ENCODE measurements at places on chromosomes 2 and 18.
A peak's percentile ranks its signal among the peaks of the same experiment; 100 is the strongest.

- H3K4me3 ChIP-seq = peak overlapping the region; percentile 58
- H3K27me3 ChIP-seq = no peaks in the 10 kb centered on the region
- H3K4me1 ChIP-seq = peaks cover 71% of the 10 kb centered on the region
- no peaks in the 10 kb centered on the region for H3K36me3 ChIP-seq
Measured at GRCh38 chr2:222304737-222305515, 6.1 kb upstream of the PAX3 start.

- no peak for DNase-seq
- H3K36me3 ChIP-seq = no peaks in the 10 kb centered on the region
- H3K27me3 ChIP-seq = no peaks in the 10 kb centered on the region
- H3K4me1 ChIP-seq = no peaks in the 10 kb centered on the region
Measured at GRCh38 chr2:8606226-8606625, 75.6 kb upstream of the ID2 start.

GRCh38 chr2:113203901-113204519 is 30.2 kb downstream of the PSD4 start:
- no peak overlapping the region for H3K4me3 ChIP-seq
- no peaks in the 10 kb centered on the region for H3K4me1 ChIP-seq
- DNase-seq = peak; percentile 66
- no peaks in the 10 kb centered on the region for H3K36me3 ChIP-seq
- H3K27ac ChIP-seq = no peak overlapping the region

GRCh38 chr2:109582928-109583895 is 30.6 kb downstream of the SEPTIN10 start:
- H3K27ac ChIP-seq = no peak overlapping the region
- H3K36me3 ChIP-seq = no peaks in the 10 kb centered on the region
- no peak overlapping the region for H3K4me3 ChIP-seq
- H3K27me3 ChIP-seq = no peaks in the 10 kb centered on the region

DNA sequence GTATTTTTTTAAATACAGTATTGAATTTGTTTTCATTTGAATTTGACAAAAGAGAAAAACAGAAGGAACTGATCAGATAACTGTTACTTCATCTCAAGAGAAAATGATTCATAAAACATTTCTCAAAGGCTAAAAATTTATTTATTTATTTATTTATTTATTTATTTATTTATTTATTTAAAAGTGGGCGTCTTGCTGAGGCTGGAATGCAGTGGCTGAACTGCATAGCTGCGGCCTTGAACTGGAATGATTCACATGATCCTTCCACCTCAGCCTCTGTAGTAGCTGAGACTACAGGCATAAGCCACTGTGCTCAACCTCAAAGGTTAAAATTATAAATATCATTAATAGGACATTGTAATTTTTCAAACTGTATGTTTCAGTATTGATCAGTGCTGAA is 4.5 kb upstream of the PUM2 start:
- H3K27ac ChIP-seq = no peak overlapping the region
- no peaks in the 10 kb centered on the region for H3K27me3 ChIP-seq
- no peaks in the 10 kb centered on the region for H3K4me1 ChIP-seq
- no peaks in the 10 kb centered on the region for H3K36me3 ChIP-seq
- H3K4me3 ChIP-seq = no peak overlapping the region

- H3K27me3 ChIP-seq = no peaks in the 10 kb centered on the region
- DNase-seq = no peak
- no peak overlapping the region for H3K27ac ChIP-seq
Measured at GRCh38 chr2:241616168-241617125, 20.5 kb downstream of the THAP4 start.

DNA sequence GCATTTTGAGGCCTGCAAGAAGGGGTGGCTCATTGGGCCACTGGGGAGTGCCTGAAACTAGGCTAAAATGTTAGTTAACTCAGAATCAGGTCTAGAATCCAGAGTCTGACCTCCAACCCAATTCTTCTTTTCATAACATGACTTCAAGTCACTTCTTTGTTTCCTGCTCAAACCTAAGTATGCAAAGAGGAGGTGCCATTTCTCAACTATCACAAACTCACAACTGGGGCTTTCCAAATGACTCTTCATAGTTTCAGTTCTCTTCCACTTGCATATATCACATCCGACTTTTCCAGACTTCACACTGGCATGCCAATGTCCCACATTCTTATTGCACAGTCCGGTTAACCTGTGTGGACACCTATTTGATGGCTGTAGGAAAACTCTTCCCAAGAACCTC is 211.6 kb downstream of the TCF4 start:
- no peak overlapping the region for H3K4me3 ChIP-seq
- no peak for DNase-seq
- no peak overlapping the region for H3K27ac ChIP-seq
- no peaks in the 10 kb centered on the region for H3K4me1 ChIP-seq
- H3K36me3 ChIP-seq = no peaks in the 10 kb centered on the region

DNA sequence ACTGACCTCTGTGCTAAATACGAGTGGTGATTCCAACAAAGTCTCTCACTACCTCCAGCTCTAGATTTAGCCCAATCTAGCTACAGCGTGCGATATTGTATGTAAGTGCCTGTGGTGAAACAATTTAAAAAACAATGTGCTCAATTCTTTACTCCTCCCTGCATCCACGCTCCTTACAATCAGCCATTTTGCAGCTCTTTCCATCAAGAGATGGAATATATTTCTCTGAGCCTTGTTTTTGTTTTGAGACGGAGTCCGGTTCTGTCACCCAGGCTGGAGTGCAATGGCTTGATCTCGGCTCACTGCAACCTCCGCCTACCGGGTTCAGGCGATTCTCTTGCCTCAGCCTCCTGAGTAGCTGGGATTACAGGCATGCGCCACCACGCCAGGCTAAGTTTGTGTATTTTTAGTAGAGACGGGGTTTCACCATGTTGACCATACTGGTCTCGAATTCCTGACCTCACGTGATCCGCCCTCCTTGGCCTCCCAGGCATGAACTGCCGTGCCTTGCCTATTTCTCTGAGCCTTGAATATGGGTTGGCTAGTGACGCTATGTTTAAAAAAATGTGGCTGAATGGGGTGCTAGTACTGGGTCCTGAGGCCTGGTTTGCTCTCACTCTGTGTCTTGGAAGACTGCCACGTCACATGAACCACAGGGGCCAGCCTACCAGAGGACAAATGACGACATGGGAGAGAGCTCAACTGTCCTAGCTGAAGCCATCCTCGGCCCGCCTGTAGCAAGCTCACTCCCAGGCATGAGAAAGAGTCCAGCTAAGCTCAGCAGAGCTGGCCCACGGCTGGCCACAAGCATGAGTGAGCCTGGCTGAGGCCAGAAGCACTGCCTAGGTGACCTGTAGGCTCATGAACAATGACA is 14.8 kb downstream of the WDFY1 start:
- H3K27ac ChIP-seq = no peak overlapping the region
- H3K4me3 ChIP-seq = no peak overlapping the region
- DNase-seq = peak; percentile 23
- no peaks in the 10 kb centered on the region for H3K36me3 ChIP-seq
- H3K4me1 ChIP-seq = peaks cover 54% of the 10 kb centered on the region

- H3K4me1 ChIP-seq = no peaks in the 10 kb centered on the region
- DNase-seq = no peak
- no peak overlapping the region for H3K27ac ChIP-seq
- H3K36me3 ChIP-seq = no peaks in the 10 kb centered on the region
- H3K27me3 ChIP-seq = no peaks in the 10 kb centered on the region
Measured at GRCh38 chr18:74310411-74310810, 5.2 kb upstream of the C18orf63 start.

DNA sequence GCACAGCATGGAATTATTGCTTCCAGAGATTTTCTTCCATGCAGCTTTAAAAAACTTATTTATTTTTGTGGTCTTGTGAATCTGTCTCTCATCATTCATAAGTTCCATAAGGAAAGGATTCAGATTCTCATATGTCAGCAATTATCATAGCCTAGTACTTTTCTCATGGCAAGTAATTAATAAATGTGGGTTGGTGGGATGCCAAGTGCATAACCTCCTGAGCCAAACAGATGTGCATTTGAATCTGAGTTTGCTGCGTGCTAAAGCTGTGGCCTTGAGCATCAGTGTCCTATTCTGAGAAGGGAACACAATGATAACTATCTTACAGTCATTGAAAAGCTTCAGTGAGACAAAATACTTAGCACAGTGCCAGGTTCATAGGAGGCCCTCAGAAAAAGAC is 331.9 kb downstream of the PDE11A start:
- H3K4me1 ChIP-seq = no peaks in the 10 kb centered on the region
- no peaks in the 10 kb centered on the region for H3K27me3 ChIP-seq
- H3K27ac ChIP-seq = no peak overlapping the region
- no peak for DNase-seq
- no peak overlapping the region for H3K4me3 ChIP-seq

DNA sequence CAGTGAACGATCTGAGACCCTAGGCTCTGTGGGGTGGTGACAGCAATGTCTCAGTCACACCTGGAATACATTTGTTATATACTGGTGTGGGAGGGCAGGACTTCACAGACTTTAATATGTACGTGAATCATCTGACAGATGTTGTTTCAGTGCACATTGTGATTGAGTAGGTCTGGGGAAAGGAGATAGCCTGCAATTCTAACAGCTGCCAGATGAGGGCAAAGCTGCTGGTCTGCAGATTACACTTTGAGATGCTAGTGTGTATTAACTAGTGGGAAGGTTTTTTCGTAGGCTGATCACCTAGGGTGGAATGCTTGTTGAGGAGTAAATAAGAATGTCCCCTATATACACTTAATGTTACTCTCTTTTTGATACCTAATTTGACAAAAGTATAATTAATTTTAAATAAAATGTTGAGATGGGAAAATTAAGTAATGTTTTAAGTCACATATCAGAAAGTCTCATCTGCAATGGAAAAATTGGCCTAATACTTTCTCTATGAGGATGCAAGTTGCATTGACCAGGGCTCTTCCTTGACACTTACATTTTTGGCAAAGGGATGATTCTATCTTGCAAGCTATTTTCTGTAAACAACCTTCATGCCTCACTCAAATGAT is 496.9 kb upstream of the HNMT start:
- H3K4me3 ChIP-seq = no peak overlapping the region
- H3K27ac ChIP-seq = no peak overlapping the region
- DNase-seq = peak; percentile 26
- no peaks in the 10 kb centered on the region for H3K27me3 ChIP-seq
- no peaks in the 10 kb centered on the region for H3K4me1 ChIP-seq

GRCh38 chr2:214265991-214266489 is 144.8 kb upstream of the VWC2L start:
- H3K27me3 ChIP-seq = no peaks in the 10 kb centered on the region
- no peaks in the 10 kb centered on the region for H3K4me1 ChIP-seq
- H3K4me3 ChIP-seq = no peak overlapping the region
- H3K27ac ChIP-seq = no peak overlapping the region
- no peaks in the 10 kb centered on the region for H3K36me3 ChIP-seq

- no peaks in the 10 kb centered on the region for H3K27me3 ChIP-seq
- no peak overlapping the region for H3K4me3 ChIP-seq
- no peak for DNase-seq
- H3K4me1 ChIP-seq = no peaks in the 10 kb centered on the region
- no peak overlapping the region for H3K27ac ChIP-seq
Measured at GRCh38 chr2:63007813-63008458, 42.7 kb upstream of the OTX1 start.

DNA sequence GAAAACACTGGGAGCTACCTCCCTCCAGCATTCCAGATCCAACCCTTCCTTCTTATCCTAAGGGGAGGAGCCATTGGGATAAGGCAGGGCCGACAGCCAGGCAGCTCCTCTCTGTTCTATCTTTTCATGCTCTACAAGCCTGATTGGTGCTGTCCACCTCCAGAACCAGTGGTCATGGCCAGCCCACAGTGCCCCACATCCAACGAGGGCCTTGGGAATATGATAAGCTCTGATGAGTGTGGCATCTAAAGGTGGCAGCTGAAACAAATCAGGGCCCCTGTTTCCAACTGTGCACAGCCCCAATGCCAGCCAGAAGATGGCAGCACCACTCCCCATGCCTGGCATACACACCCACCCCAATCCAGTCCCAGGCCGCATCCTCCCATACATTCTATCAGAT is 329.3 kb downstream of the C1D start:
- no peak for DNase-seq
- H3K36me3 ChIP-seq = no peaks in the 10 kb centered on the region
- no peaks in the 10 kb centered on the region for H3K4me1 ChIP-seq
- H3K27me3 ChIP-seq = no peaks in the 10 kb centered on the region

GRCh38 chr2:237184192-237184918 is 98.7 kb downstream of the COPS8 start:
- no peaks in the 10 kb centered on the region for H3K36me3 ChIP-seq
- no peak overlapping the region for H3K27ac ChIP-seq
- H3K4me1 ChIP-seq = no peaks in the 10 kb centered on the region
- peak; percentile 4 for DNase-seq
- H3K27me3 ChIP-seq = no peaks in the 10 kb centered on the region
- no peak overlapping the region for H3K4me3 ChIP-seq

DNA sequence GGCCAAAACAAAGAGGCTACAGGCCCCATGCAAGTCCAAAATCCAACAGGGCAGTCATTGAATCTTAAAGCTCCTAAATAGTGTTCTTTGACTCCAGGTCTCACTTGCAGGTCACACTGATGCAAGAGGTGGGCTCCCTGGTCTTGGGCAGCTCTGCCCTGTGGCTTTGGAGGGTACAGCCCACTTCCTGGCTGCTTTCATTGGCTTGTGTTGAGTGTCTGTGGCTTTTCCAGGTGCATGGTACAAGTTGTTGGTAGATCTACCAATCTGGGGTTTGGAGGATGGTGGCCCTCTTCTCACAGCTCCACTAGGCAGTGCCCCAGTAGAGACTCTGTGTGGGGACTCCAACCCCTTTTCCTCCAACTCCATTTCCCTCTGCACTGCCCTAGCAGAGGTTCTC is 115.8 kb upstream of the ALKAL2 start:
- H3K27ac ChIP-seq = no peak overlapping the region
- no peak for DNase-seq
- H3K4me1 ChIP-seq = no peaks in the 10 kb centered on the region
- H3K27me3 ChIP-seq = no peaks in the 10 kb centered on the region
- no peaks in the 10 kb centered on the region for H3K36me3 ChIP-seq
- no peak overlapping the region for H3K4me3 ChIP-seq

DNA sequence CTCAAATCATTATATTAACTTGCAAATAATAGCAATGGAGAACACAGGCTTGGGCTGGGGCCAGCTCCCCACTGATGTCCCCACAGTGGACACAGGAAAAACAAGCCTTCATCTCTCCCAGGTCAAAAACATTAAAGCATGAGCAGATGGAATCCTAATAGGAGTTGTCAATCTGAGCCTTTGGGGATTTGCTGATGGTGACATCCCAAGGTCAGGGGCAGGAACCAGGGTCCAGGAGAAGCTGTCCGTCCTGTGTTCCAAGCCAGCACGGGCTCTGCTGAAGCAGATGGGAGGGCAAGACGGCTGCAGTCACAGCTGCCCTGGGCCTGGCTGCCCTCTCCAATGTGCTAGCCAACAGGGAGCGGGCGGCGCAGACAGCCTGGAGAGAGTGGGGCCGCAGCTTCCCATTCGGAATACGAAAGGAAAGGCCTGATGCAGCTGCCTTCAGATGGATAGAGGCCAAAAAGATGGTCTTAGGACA is 135.5 kb downstream of the NDUFA10 start:
- no peaks in the 10 kb centered on the region for H3K36me3 ChIP-seq

All from tibial nerve (tissue), 4 donors.